Cortex of kidney (tissue), 1 donor: ENCODE measurements at places on chromosomes 2 and 18.

DNA sequence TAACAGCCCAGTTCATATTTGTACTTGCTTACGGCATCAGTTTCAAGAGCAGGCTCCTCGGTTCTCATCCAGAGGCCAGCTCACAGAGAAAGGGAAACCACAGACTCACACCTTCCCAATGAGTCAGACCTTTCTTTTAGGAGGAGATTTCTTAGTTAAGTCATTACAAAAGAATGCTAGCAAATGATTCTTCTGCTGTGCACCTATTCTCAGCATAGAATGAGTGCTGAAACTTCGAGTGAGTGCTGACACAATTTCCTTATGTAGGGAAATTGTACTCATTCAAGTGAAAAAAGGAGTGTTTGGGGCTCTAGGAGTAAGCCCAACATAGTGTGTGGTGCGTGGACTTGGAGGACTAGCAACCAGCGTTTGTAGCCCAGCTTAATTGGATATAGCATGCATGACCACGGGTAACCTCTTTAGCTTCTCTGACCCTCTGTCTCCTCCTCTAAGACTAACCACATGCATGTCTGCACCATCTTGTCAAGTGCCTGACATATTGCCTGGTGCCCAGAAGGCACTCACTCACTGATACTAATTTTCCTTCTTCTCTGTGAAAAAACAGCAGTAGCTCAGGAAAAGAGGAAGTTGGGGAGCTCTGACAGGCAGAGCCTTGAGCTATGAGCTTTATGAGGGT is 87.0 kb downstream of the ALPK2 start:
- no peak for DNase-seq

DNA sequence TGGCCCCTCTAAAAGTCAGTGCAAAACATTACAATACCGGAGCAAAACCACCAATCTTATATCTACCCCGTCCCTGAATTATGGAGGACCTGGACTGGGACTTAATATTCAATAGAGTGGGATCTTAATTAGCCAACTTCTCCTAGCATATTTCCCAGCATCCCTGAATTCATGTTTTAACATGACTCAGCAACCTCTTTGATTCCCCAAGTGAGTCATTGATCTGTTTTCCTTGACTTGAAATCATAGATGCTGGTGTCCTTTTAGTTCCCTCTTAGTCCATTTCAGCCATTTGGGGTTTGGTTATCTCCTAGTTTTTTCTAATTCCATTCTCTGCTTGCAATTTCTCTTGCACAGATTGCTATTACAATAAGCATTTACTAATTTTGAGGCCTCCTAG is 677.7 kb upstream of the CELF4 start:
- no peak for DNase-seq

DNA sequence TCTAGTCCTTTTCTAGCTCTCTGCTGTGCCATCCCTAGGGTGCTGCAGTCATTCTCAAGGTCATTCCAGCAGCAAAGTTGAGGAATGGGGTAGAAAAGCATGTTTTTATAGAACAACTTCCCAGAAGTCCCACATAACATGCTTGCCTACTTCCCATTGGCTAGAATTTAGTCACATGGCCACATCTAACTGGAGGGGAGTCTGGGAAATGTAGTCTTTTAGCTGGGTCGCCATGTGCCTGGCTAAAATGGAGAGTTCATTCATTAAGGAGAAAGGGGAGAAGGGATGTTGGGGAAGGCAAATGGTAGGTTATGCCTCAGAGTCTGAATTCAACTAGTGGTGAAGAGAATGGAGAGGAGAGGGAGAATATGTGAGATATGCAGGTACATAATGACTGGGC is 85.7 kb downstream of the SLC4A3 start:
- DNase-seq = no peak

GRCh38 chr2:80105015-80105640 is 199.4 kb downstream of the LRRTM1 start:
- no peak for DNase-seq

DNA sequence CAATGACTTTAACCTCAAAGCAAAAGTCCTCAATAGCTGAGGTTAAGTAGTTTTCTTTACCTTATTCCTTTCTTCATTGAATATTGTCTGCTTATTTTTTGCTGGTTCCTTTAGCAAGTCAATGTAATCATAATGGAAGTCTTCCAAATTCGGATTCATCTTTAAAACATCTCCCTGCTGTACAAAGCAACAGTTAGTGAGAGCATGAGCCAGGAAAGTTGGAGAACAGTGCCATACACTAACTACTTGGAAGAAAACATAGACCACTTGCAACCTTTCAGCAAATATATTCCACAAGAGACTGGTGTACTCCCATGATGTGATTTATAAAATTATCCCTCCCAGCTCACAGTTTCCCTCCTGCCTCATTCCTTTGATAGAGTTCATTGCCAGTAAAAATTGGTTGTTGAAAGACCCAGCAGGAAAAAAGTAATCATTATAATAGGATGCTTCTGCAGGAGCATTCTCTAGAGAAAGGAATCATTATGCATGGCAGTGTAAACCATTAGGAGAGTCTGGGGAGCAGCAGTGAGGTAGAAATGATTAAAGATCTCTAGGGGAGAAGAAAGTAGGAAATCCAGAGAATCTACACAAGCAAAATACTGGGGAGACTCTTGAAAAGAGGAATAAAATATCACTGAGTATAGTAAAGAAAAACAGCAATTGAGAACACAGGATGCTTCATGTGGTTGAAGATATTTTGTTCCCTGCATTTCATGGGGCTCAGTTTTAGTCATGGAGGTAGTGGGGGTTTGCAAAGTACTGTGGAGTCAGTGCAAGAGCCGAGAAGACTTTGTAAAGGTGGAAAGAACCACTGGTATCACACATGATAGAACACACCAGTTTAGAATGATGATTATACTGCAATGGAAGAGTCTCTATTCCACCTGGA is 38.6 kb upstream of the TTN start:
- DNase-seq = no peak

GRCh38 chr2:218252509-218253231 is 8.1 kb upstream of the GPBAR1 start:
- DNase-seq = no peak

DNA sequence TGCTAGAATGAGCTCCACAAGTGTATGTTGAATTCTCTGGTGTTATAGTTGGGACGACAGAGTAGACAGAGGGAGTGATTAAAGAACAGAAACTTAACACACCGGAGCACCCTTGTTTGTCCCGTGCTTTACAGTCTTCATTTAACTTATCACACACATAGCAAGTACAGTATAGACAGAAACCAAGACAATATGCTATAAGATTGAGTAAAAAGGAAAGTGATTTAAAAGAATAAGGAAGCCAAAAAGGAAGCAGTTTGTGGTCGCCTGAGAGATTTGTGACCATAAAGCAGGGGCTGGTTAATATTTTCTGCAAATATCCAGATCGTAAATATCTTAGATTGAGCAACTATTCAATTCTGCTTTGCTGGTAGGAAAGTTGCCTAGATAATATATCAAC is 1128.4 kb downstream of the TSN start:
- DNase-seq = no peak

DNA sequence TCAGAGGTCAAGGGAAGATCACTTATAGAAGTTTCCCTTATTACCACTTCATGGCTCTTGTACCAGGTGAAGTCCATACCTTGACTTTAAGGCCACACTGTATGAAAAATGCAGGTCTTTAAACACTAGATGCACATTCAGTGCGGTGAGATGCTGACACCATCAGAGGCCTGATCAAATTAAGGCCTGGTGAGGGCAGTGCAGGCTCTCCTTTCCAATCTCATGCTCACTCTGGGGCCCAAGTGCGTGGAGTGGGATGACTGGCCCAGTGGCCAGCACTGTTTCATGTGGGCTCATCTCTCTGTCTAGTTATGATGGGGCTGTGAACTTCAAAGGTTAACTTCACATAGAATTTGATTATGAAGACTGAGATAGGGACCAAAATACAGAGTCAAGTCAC is 281.1 kb downstream of the SLC4A3 start:
- no peak for DNase-seq

DNA sequence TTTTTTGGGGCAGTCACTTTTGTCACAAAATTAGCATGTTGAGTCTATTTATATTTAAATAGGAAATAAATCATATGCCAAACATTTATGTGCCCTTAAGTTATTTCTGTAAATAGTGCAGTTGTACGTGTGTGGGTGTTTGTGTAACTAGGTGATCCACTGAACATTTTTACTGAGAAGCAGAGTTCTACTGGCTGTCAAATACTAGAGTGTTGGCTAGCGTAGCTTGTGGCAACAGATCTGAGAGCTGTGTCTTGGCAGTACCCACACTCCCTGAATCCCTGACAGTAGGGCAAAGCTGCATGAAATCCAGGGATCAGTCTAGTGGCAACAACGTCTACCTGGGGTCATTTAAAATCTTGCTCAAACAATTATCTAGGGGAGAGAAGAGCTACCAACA is 273.1 kb upstream of the SLC8A1 start:
- no peak for DNase-seq

DNA sequence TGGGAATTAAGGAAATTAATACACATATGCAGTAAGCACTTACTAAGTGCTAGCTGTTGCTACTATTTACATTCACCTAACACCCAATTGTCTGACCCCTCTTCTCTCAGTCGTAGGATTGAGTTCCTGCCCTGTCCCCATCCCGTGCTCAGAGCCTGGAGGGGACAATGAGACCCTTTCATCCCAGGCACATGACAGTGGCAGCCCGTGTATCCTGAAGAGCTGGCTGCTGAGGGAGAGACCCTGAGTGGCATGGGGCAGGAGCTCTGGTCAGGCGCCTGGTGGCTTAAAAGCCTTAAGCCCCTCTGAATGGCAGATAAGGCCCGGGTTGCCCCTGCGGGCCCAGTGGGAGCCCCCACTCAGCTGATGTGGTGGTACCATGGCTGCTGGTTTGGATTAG is 99.0 kb downstream of the DYSF start:
- no peak for DNase-seq

DNA sequence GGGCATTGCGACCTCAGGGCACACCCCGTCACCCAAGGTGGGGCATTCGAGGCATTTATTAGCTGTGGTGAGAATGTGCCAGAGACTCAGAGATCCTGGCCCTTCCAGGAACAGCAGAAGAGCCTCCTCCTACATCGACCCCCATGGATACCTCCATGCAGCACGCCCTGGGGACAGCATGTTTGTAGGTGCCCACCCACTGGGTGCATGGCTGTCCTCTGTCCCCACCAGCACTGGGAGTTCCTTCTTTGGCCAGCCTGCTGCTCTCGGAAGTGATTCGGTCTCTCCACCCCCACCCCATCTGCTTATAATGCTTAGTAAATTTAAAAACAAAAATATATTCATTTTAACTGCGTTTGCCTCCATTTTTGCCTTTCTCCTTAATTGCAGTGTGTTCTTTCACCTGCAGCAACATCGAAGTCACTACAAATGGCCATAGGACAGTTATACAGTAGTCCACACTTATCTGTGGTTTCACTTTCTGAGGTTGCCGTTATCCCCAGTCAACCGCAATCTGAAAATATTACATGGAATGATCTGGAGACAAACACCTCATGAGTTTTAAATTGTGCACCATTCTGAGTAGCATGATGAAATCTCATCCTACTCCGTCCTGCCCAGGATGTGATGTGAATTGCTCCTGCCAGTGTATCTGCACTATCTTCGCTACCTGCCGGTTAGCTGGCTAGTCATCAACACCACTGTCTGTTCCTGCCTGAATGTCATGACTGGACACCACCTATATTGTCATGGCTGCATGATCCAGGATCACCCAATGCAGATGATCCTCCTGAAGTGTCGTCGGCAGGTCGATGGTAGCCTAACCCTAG is 29.6 kb upstream of the ZCCHC2 start:
- no peak for DNase-seq

DNA sequence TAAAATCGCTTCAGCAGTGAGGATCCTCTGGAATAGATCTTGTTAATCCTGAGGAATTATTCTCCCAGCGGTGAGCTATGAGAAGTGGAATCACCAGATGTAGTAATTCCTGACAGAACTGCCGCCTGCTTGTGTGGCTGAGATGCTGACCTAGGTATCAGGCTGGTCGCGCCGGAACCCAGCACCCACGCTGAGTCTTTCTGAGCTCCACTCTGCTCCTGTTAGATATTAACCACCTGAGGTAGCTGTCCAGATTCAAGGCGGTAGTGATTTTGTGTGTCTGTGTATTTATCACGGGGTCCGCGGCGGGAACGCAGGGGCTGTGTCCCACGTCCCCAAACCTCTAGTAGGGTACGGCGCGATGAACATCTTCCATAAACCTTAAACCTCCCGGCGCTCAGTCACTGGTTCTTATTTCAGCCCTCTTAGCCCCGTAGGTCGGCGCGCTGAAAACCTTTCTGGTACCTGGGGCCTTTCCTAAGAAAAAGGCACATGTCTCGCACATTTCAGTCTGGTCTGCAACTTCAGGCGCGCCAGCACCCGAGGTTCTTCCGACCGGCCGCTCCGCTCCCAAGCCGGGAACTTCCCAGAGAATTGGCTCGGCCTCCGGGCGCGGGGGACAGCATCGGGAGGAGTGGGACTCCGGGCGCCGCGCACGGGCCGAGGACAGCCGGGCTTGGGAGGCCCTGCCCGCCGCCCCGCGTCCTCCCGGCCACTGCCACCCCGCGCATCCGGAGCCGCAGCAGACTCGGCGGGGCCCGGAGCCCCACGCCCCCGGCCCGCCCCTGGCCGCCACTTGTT is 542 bp upstream of the CNNM3 start:
- DNase-seq = no peak

- DNase-seq = no peak
These were observed 6.8 kb upstream of the CRYBA2 start for GRCh38 chr2:218999881-219000568.

- no peak for DNase-seq
These were observed 44.5 kb upstream of the MYCN start for GRCh38 chr2:15895615-15896469.

GRCh38 chr18:36307513-36307912 is 10.0 kb downstream of the FHOD3 start:
- no peak for DNase-seq

- no peak for DNase-seq
These were observed 8.6 kb upstream of the UBXN4 start for GRCh38 chr2:135733045-135733444.

DNA sequence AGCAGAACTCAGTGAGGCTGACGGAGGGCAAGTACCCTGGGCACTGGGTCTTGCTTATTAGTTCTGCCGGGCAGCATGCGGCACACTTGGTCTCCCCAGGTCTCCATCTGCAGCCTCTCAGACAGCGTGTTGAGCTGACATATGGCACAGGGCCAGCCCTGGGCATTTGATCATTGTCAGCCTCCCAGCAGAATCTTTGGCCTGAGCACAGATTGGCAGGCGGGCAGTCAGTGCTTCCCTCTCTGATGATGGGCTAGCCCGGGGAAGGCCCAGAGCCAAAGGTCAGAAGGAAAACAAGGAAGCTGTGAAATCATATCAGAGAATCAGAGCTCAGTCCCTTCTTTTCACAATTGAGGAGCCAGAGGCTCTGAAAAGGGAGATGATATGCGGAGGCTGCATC is 150.1 kb upstream of the LRRTM1 start:
- no peak for DNase-seq

DNA sequence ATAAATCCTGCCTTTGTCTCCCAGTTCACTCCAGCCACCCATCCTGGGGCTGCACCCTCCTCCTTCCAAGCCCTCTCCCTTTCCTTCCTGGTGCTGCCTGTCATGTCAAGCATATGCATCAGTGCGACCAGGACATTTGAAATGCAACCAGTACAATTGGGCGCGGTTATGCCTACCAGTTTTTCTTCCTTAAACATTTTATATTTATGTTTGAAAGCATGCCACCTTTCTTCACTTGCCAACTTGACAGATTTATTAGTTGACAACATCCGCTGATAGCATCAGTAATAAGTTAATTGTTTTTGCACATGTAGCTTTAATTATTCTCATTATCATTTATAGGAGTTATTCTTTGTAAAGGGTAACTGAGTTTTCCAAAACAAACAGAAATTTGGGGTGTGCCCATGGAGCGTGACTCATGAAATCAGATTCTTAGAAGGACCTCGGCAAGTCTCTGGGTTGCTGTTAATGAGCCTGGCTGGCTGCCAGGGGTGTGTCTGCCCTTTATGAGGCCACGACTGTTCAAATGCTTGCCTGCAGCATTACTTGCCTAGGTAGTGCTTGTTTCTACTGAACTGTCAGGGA is 32.8 kb upstream of the IL1B start:
- DNase-seq = no peak
